GM18507 (cell line): ENCODE measurements at places on chromosomes 5 and 9.

DNA sequence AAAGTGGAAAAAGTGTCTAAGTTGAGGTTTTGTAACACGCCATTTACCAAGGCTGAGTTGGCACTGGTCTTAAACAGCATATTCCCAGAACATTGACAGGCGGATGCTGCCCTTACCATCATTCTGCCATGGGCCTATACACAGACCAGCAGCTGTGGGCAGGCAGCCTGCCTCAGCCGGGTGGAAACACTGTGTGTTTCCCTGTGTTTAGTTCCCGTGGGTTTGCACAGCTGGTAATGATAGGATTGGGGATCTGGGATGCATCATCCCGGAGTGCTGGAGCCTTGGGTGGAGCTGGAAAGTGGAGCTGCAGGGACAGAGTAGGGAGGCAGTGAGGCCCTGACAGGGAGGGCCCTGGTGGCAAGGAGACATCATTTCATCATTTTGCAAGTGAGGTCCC lies 5.5 kb upstream of the FGD3 start:
- DNase-seq = no peak

DNA sequence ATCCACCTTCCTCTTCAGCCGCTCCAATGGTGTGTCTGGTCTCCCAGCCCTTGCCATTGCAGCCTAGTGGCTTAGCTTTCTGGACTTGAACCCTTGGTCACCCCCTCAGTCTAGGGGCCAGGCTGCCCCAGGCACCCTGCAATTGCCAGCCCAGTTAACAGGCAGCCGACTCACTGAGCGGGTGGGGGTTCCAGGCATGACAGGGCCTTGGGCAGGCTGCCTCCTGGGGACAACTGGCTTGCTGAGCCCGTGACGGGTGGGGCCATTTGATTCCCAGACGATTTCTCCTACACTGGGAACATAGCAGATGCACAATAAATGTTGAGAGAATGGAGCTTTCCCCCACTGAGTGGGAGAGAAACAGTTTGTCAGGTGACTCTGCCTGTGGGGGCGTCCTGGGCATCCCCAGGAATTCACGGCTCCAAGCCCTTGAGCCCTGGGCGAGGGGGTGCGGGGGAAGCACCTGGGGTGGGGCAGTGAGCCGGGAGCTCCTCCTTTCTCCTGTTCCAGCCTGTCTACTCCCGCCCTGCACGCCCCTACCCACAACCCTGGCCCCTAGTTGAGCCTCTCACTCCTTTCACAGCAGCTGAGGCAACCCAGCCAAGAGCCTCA lies 12.6 kb upstream of the AQP7 start:
- DNase-seq = no peak

GRCh38 chr9:78685471-78685870 lies 388.5 kb downstream of the PSAT1 start:
- no peak for DNase-seq

DNA sequence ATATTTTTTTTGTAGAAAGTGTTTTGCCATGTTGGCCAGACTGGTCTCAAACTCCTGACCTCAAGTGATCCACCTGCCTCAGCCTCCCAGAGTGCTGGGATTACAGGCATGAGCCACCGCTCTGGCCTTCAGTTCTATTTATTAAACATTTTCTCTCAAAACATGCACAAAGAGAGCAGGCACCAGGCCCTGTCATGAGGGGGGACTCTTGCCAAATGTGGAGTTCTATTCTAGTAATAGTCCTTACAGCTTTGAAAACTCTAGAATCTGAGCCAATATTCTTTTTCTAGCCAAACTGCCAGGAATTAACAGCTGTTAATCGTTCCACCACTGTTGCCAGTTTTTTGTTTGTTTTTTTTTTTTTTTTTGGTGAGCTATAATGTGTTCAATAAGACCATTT lies 124.6 kb downstream of the TARS1 start:
- no peak for DNase-seq

DNA sequence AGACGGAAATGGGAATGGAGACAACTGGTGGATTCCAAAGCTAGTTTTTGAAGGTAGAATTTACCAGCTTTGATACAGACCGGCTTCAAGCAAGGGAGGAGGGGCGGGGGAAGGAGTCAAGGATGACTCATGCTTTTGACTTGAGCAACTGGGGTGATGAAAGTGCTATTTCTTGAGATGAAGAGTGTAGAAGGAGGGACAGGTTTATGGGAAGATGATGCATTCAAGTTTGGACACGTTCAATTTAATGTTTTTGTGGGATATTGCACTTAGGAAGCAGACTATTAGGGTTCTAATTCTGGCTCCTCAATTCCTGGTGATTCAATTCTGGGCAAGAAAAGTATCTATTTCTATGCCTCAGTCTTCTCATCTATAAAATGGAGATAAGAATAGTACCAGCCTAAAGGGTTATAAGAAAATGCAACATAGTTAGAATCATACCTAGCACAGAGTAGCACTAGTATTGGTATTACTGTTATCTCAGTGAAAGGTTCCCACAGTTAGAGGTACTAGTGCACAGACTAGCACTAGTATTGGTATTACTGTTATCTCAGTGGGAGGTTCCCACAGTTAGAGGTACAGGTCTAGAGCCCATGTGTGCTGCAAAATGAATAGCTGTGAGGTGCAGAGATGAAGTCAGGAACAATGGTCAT lies 4.6 kb downstream of the NIPAL4 start:
- DNase-seq = no peak

DNA sequence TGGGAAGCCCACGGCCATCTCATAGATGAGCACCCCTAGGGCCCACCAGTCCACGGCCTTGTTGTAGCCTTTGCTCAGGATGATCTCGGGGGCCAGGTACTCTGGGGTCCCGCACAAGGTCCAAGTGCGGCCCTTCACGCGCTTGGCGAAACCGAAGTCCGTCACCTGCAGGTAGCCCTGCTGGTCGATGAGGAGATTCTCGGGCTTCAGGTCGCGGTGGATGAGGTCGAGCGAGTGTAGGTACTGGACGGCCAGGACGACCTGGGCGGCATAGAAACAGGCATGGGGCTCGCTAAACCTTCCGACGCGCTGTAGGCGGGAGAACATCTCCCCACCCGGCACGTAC lies 558 bp downstream of the PRKACG start:
- DNase-seq = no peak

DNA sequence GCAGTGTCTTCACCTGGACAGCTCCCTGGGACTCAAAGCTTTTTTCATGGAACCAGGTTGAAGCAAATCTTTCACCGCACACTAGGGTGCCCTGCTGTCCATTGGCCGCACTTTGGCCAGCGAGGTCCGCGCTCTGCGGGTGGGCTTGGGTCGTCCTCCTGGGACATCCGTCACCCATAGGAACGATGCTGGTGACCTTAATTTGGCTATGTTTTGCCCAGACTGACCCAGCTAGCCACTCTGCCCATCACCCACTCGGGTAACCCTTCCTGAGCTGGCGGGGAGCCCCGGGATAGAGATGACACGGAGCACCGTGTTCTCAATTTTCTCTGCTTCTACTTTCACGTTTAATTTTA lies 25.9 kb downstream of the ZDHHC11B start:
- DNase-seq = no peak

DNA sequence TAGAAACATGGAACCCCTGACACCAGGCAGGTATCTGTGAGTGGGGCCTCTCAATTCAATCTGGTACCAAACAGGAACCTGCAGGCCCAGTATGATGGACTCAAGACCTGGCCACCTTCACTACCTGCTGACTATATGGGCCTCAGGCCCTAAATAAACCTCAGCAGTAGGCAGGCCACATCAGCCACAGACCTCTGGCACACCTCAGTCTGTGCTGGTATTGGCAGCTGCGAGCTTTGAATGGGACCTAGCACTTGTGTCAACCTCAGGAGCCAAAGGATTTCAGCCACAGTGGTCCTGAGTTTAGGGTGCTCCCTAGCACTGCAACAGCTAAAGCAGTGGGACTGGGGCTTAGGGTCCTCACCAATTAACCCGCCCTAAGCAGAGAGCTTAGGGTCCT lies 325.5 kb downstream of the ZNF608 start:
- no peak for DNase-seq

GRCh38 chr5:158845941-158846340 lies 253.8 kb downstream of the EBF1 start:
- no peak for DNase-seq

- DNase-seq = no peak
Observed at GRCh38 chr5:106172681-106173532, 1497.8 kb downstream of the EFNA5 start.

DNA sequence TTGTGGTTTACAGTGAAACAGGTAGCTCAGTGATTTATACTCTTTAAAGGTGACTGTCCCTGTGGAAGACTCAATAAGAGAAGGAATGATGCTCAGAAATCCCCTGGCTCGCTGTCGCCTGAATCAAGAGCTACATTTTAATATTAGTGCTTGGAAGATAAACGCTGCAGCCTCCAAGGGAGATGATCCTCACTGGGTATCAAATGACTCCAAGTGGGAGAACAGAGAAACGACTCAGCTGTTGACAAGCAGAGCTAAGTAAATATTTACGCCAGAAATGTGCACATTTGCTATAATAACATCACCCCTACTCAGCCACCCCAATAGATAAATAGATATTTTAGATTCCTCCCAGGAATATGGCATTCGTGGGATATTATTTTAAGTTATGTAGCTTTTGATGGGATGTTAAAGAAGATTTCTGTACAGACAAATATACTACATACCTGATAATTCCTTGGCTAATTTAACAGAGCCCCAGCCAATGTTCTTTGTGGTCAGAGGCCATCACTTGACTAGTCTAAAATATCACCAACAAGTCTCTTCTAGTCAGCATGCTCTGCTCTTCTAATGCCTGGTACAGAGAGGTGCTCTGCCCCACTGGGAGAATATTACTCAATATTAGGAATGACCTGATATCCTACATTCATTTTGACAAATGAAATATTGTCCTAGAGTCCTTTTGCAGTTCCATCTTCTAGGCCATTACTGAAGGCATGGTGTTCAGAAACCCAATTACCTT lies 18.3 kb upstream of the CCDC192 start:
- no peak for DNase-seq

- DNase-seq = no peak
Observed at GRCh38 chr9:73577848-73578247, 426.2 kb downstream of the ANXA1 start.

DNA sequence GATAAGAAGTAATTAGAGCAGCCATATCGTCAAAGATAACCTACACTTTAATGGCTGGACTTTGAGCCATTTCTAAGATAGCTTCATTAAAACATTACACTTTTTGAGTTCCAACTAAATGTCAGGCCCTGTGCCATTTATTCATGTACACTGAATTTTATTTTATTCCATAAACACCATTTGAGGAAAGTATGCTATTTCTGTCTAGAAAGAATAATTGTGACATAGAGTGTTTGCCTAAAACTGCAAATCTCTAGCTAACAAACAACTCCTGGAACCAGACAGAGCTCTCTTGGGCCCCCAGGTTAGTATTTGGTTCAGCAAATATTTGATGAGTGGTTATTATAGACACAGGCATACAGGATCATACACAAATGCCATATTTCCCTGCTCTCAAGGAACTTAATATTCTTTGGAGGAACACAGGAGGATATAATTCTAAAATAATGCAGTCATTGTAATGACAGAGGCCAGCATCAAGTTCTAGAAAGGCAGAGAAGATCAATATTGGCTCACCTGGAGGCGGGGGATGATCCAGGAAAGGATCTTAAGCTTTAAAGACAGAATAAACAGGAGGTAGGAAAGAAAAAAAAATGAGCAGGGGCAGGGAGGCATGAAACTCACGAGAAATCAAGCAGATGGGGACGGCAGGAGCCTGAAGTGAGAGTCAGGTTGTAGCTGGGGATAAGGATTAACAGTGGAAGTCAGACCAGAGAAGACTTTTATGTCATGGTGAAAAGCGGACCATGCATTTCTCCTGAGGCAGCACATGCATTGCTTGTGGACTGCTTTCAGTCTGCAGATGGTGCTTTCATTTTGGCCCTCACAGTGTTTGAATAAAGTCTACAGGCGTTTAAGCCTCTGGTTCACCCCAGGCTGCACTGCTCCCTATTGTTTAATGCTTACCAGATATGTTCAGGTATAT lies 127.7 kb downstream of the GCNT1 start:
- DNase-seq = no peak

DNA sequence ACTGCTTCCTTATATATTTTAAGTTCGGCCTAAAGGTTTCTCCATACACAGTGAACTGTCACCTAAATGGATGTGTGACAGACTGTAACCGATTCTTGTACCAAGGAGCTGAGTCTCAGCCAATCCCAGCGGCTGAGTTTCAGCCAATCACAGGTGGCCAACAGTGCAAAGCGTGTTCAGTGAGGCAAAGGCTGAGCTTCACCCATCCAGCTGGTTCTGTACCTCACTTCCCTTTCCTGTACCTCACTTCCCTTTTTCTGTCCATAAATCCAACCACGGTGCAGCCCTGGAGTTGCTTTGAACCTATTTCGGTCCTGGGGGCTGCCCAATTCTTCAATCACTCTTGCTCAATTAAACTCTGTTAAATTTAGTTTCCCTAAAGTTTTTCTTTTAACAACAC lies 15.7 kb upstream of the TBC1D9B start:
- DNase-seq = no peak

DNA sequence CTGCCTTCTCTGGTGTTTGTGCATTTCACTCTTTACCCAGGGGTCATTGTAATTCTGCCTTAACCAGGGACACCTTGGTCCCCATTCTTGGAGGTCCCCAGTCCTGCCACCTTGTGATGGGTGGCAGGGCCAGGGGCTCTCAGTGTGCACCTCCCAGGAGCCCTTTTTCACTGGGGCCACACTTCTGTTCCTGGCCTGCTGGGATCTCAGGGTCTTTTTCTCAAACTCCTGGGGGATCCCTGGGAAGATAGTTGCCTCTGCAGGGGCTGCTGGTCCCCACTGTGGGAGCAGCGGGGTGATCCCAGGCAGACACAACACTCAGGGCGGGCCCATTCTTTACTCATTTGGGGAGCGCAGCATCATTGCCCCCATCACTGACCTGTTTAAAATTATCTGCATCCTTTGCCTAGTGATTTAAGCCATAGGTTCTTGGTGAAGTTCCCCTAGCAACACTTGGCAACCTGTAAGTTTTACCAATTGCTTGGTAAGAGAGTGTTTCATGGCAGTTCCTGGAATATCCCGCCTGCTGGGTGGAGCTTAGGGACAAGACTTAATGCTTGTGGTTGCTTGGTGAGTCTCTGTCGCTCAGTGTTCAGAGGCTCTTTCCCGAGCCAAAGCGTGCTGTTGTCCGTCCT lies 15.7 kb downstream of the PHF2 start:
- DNase-seq = no peak

DNA sequence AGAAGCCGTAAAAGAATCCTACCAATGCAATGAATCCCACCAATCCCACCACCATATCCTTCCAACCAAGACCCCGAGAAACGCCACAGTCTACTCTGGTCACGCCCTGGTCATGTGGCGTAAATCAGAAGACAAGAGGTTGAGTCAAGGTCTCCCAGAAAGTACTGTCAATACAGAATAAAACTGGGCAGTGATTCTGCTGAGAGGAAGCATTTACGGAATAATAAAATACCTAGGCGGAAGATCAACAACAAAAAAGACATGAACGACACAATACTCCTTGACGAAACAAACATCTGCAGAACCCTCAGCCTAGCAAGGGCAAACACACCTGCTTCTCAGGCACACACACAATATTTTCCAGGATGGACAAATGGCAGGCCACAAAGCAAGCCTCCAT lies 62.8 kb downstream of the GOLM1 start:
- no peak for DNase-seq
